ENCODE measurements at places on chromosomes 1 and 21.

DNA sequence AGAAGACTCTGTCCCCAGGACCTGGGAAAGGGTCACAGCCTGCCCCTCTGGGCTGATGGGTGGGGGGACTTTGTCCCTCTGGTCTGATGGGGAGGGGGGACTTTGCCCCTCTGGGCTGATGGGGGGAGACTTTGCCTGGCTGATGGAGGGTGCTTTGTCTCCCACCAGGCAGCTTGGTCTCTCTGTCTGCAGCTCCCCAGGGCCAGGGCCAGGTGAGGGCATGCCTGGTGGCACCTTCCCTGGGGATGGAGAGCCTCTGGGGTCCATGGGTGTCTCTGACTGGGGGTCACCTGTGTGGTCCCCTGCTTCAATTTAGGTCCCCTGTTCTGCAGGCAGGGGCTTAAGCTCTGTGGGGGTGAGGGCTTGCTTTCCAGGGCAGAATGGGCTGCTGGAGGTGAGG is 23.5 kb upstream of the TTC34 start:
- DNase-seq = no peak

DNA sequence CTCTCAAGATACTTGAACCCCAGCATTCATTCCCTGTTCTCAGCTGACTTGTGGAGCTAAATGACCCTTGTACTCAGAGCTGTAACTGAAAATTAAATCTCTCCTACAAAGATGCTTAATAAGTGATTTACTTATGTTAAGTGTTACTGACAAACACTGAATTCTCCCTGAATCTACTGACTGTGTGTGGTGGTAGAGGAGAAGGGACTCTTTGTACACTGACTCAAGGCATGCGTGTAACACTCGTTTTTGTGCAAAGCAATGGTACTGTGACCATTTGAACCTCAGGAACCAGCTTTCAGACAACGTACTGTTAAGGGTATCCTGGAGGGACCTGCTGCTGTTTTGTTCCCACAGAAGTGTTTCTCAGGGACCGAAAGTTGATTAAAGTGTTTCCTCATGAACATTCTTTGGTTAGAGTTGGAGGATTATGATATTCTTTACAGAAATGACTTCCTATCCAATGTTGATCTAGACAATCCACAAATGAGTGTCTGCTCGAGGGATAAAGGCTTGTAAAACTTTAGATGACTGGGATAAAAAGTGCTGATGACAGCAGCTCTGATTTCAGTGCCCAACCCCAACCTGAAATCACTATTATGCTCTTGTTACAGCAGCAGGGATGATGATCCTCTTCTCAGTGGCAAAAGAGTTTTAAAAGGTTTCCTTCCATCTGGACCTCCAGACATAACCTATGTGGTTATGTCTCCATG is 12.8 kb downstream of the RGL1 start:
- no peak for DNase-seq

DNA sequence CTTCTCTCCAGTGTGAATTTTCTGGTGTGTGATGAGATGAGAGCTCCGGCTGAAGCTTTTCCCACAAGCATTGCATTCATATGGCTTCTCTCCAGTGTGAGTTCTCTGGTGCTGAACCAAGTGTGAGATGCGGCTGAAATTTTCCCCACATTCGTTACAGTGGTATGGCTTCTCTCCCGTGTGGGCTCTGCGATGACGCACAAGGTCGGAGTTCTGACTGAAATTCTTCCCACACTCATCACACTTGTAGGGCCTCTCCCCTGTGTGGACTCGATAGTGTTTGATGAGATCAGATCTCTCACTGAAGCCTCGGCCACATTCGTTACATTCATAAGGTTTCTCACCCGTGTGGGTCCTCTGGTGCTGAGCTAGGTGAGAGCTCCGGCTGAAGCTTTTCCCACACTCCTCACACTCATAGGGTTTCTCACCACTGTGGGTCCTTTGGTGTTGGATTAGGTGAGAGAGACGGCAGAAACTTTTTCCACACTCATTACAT is 7.4 kb downstream of the ZNF436 start:
- no peak for DNase-seq

GRCh38 chr1:90763930-90764329 is 46.8 kb upstream of the BARHL2 start:
- DNase-seq = no peak

DNA sequence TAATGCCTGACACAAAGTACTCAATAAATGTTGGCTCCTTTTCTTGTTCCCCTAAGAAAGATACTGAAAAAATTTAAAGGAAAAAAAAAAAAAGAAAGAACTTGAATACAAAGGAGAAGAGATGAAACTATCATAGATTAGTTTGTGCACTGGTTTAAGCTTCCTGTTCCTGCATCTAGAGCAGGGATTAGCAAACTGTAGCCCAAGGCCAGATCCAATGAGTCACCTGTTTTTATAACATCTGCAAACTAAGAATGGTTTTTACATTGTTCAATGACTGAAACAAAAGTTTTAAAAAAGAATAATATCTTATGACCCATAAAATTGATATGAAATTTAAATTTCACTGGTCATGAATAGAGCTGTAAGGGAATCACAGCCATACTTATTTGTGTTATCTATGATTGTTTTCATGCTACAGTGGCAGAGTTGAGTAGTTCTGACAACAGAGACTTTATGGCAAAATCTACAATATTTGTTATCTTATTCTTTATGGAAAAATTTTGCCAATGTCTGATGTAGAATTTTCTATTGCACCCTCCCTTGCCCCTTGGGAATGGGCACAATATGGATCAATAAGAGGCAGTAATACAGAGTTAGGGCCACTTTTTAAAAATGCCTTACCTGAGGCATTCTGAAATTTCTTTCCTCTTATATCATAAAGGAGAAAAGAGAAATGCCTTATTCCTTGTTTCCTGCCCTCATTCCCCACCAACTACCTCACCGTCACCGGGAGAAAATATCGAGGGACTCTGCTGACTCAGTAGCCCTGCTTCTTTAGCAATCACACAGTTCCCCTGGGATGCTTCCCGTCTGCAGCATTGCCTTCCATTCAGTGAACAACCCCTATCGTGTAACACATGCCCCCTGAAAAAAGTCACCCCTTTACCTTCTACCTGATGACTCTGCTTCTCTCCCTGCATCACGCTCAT is 50.6 kb downstream of the WDR64 start:
- no peak for DNase-seq

DNA sequence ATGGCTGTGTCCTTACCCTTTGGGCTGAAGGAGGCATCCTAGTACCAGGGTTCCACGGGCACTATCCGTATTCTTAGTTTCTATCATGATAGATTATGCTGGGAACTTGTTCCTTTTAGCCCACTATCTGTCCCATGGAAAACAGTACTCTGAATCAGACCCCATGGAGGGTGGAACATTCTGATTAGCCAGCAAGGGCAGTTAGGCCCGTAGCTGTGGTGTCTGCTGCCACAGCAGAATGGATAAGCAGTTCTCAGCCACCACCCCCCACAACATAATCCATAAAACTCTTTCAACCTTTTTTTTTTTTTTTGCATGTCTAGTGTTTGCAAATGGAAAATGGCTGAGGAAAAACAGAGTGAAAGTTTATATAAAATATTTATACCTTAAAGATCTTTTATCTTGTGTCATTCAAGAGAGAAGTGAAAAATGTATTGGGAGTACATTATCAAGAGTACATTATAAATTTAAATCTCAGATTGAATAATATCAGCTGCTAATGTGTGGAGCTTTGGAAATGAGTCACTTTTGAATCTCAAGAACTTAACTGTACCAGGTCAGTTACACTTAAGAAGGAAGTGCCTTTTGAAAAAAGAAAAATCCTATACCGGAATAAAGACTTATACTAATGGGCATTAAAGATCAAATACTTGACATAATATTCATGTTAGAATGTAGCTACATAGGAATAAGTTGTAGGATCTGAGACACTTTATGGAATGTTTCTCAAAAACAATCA is 80.3 kb downstream of the NFIA start:
- no peak for DNase-seq

GRCh38 chr1:180927841-180928240 is 15.1 kb downstream of the KIAA1614 start:
- DNase-seq = peak; percentile 27

DNA sequence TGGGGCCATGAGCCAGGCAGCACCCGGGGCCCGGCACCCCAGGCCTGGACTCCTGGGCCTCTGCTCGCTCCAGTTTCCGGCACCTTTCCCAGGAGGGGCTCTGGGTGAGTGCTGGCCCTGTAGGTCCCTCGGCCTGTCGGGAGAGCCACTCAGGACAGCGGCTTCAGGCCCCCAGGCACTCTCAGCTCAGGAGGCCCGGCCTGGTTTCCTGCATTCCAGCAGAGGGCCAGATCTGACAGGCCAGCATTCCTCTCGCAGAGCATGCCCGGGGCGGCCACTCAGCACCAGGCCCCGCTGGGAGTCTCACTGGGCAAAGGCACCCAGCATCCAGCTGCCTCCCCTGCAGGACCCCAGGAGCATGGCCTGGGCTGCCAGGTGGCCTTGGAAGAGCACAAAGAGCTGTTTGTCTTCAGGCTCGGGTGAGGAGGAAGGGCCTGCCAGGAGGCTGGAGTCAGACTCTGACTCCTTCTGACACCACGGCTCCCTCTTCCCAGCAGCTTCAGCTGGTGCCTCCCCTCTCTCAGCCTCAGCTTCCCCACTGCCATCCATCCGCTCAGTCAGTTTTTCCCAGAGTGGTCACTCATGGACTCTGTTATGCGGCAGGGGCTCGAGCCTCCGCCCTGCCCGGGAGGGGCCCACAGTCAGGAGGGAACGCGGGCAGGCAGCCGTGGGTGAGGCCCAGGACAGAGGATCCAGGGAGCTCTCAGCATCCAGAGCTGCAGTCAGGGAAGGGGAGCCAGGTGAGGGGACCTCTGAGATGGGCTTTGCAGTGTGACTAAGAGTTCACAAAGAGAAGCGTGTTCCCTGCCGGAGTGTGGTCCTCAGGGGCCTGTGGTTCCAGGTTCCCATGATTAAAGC is 51.7 kb downstream of the WNT9A start:
- DNase-seq = peak; percentile 64

DNA sequence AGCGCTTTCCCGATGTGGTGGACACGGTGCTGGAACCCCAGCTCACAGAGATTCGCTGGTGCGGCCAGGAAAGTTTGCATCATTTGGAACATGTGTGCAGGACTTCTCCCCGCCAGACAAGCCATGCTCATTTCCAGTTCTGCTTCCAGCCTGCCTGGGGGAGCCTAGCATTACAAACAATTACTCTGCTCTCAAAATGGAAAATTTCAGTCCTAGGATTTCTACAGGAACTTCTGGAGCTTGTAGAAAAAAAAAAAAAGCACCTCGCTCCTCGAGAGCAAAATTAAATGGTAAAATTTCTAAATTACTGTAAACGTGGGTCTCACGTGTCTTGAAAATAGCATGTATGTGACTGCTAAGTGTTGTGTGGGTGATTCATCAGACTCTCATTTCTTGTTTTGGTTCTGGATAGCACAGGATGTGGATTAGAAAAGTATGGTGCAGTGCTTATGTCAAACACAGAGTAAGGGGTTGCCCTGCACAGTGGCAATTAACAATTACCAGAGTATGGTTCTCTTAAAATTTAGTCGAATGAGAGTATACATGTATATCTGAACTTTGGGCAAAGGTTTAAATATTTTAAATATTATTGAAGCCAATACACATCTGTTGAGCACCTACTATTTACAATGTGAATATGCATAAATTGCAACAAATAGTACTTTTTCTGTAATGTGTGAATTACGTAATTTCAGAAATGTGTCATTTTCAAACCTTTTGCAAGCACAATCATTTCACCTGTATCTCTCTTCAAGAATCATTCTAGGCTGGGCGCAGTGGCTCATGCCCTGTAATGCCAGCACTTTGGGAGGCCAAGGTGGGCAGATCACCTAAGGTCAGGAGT is 61.8 kb upstream of the PTGFRN start:
- DNase-seq = no peak

- no peak for DNase-seq
Measured at GRCh38 chr1:173581383-173582079, 21.3 kb downstream of the SLC9C2 start.

DNA sequence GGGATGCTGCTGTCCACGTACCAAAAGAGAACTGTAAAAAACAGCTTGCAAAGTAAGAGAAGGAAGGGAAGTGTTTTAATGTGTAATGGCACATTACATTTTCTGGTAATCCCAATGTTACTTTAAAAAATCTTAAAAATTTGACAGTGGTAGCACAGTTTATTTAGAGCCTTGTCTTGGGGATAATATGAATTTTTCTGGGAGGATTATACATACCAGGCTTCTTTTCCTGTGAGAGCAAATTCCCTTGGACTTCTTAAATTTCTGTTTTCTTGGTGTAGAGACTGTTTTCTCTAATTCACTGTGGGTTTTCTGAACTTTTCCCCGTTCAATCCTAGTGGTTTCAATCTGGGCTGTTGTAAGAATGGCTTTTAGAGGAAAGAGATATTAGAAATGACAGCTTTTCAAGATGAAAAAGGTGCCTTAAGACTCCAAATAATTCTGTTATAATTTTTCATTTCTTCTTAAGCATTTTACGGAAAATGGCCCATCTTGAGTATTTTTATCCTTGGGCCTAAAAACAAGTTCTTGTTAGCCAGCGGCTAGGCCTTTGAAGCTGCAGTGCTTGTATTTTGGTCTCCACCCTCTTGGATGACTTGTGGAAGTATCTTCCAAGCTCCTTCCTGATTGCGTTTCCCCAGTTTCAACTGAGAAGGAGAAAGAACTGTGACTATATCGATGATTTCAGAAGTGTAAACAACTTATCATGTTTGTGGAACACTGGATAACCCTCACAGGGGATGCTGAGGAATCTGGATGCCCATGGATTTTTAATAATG is 70.0 kb downstream of the LEPR start:
- no peak for DNase-seq

GRCh38 chr1:63621698-63622097 is 28.5 kb downstream of the PGM1 start:
- DNase-seq = no peak

GRCh38 chr1:119617751-119618691 is 30.0 kb downstream of the ZNF697 start:
- DNase-seq = no peak

GRCh38 chr1:14955976-14956375 is 197.6 kb upstream of the TMEM51 start:
- no peak for DNase-seq

DNA sequence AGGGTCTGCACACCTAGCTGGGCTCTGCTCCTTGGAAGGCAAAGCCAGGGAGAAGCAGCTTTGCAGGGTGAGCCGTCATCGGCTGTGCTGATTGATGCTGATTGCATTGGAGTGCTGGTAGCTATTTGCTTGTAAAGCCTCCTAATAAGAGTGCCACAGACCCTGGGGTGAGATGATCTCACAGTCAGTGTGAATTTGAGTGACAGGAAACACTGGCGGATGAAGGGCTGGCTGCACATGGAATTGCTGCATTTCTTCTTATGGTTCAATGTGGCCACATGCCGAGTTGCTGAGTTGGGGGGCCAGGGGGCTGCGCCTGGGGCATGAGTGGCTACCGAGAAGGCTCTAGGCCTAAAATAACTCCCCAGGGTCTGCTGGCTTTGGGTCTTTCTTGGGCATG is 138.2 kb upstream of the CACNA1E start:
- no peak for DNase-seq

- no peak for DNase-seq
Measured at GRCh38 chr1:231357187-231357772, 19.2 kb downstream of the SPRTN start.

- DNase-seq = peak; percentile 55
Measured at GRCh38 chr1:12153181-12153785, 13.5 kb upstream of the TNFRSF1B start.

Data from anterior cingulate cortex (tissue), 58 donors.